Vagina (tissue), 2 donors: ENCODE measurements at places on chromosomes 1 and 21.

- no peak for DNase-seq
Observed at GRCh38 chr1:232462213-232462612, 167.7 kb downstream of the SIPA1L2 start.

- DNase-seq = no peak
Observed at GRCh38 chr1:51520700-51521248, 1.7 kb upstream of the EPS15 start.

GRCh38 chr1:160907976-160908375, 23.0 kb upstream of the ITLN1 start:
- DNase-seq = no peak

- no peak for DNase-seq
Observed at GRCh38 chr1:84919461-84919970, 26.5 kb upstream of the LPAR3 start.

DNA sequence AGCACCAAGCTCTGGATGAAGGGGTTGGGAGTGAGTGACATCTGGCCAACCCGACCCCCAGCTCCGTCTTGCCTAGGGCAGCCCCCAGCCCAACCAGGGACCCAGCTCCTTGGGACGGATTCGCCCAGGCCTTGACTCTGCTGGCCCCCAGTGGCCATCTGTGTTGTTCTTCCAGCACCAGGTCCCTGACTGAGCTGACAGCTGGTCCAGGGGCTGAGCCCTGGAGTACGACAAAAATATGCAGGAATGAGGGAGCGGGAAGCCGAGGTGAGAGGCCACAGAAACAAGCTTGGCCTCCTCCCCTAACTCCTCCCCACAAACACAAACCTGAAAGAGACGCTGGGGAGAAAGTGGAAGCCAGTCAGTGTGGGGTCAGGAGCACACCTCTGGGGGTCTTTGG, 55.0 kb upstream of the PAX7 start:
- no peak for DNase-seq

DNA sequence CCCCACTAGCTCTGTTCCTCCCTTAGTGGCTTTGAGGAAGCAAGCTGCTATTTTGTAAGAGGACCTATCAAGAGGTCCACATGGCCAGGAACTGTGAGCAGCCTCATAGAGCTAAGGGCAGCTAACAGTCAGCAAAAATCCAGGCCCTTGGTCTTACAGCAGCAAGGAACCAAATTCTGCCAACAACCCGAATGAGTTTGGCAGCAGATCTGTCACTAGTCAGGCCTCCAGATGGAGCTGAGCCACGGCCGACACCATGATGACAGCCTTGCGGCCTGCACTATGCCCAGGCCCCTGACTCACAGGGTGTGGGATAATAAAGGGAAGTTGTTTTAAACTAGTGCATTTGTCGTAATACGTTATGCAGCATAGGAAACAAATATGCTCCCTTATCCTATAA, 28.0 kb upstream of the H3-3A start:
- DNase-seq = peak; percentile 94

- no peak for DNase-seq
Observed at GRCh38 chr1:3237994-3238702, 169.1 kb downstream of the PRDM16 start.
